ENCODE measurements at places on chromosomes 6 and 20. TPM values are rescaled to one million over a fixed set of nuclear protein-coding genes. Genes with fewer than 3 reads are reported as not detected.
A peak's percentile ranks its signal among the peaks of the same experiment; 100 is the strongest.

The LAMA2 gene
- total RNA-seq = 94.8 TPM

DNA sequence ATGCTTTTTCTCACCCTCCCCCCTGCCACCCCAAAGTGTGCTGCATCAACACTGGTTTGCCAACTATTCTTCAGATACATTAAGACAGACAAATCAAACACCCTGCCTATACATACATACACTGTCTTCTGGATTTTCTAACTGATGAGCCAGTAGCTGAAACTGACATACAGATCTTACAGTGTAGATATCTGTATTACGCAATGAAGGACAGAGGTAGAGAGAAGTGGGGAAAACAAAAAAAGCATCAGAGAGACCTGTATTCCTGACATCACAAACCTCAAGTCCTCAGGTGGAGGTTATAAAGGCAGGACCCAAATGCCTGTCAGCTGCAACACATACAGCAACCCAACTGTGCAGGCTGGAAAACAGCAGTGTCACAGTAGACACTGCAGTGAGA is 535.4 kb downstream of the HACE1 start:
- H3K36me3 ChIP-seq = no peaks in the 10 kb centered on the region
- no peak overlapping the region for H3K4me3 ChIP-seq
- no peaks in the 10 kb centered on the region for H3K4me1 ChIP-seq
- DNase-seq = no peak

DNA sequence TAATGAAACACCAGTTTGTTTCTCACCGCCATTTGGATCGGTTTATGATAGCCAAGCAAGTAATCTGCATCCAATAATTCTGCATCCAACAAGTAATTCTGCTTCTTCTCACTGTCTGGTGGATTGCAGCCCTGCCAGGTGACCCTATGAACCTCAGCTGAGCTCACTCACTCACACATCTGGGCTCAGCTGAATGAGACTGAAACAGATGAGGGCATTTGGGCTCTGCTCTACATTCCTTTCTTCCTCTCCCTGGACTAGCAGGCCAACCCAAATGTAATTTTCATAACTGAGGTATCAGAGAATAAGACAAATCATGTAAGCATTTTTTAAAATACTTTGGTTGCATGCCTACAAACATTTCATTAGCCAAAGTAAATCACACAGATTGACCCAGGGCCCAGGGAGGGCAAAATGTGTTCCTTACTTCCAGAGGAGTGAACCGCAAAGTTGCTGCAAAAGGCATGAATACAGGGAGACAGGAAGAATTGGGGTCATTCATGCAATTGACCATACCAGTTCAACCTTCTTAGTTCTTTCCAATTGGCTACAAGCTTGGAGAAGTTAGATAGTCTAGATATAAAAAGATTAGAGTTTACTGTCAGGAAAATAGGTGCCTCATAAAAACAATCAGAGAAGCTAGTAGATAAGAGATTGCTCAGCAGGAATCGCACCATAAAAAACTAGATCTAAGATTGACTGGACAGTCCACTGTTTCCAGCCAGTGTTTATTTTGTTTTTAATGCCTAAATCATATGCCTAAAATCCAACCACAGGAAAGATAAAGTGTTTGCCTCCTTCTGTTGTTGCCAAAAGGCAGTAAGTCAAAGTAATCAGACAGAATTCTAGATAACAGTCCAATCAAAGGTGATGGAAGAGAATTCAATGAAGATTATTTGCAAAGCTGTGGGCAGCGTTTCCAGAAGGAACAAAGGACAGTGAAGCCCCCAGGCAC is 43.7 kb downstream of the CBLN4 start:
- no peak overlapping the region for H3K4me3 ChIP-seq
- no peaks in the 10 kb centered on the region for H3K36me3 ChIP-seq

The MRAP2 gene
- total RNA-seq = 5.4 TPM

GRCh38 chr20:23308024-23308423 is 42.6 kb upstream of the NXT1 start:
- no peaks in the 10 kb centered on the region for H3K36me3 ChIP-seq
- H3K4me1 ChIP-seq = peaks cover 19% of the 10 kb centered on the region
- DNase-seq = no peak
- no peak overlapping the region for H3K4me3 ChIP-seq
- no peaks in the 10 kb centered on the region for H3K27me3 ChIP-seq
- no peak overlapping the region for H3K27ac ChIP-seq

GRCh38 chr6:35094183-35094582 is 47.0 kb downstream of the TCP11 start:
- H3K4me3 ChIP-seq = no peak overlapping the region
- DNase-seq = no peak
- no peak overlapping the region for H3K27ac ChIP-seq
- H3K36me3 ChIP-seq = no peaks in the 10 kb centered on the region
- peaks cover 24% of the 10 kb centered on the region for H3K4me1 ChIP-seq
- no peaks in the 10 kb centered on the region for H3K27me3 ChIP-seq

The ADGB gene
- 23.8 TPM for total RNA-seq

DNA sequence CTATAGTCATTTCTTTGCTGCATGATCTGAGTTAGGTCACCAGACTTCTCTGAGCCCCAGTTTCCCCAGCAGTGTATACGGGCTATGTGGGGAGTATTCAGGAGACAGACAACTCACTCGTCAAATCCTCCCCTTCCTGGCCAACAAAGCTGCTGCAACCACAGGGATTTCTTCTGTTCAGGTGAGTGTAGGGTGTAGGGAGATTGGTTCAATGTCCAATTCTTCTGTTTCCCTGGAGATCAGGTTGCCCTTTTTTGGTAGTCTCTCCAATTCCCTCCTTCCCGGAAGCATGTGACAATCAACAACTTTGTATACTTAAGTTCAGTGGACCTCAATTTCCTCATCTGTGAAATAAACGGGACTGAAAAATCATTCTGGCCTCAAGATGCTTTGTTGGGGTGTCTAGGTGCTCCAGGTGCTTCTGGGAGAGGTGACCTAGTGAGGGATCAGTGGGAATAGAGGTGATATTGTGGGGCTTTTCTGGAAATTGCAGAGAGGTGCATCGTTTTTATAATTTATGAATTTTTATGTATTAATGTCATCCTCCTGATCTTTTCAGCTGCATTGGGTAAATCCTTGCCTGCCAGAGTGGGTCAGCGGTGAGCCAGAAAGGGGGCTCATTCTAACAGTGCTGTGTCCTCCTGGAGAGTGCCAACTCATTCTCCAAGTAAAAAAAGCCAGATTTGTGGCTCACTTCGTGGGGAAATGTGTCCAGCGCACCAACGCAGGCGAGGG is 594 bp upstream of the CDKN1A start:
- no peak for DNase-seq
- peaks cover 37% of the 10 kb centered on the region for H3K4me1 ChIP-seq
- H3K27me3 ChIP-seq = no peaks in the 10 kb centered on the region
- peak overlapping the region; percentile 88 for H3K4me3 ChIP-seq
- H3K27ac ChIP-seq = peak overlapping the region; percentile 72

DNA sequence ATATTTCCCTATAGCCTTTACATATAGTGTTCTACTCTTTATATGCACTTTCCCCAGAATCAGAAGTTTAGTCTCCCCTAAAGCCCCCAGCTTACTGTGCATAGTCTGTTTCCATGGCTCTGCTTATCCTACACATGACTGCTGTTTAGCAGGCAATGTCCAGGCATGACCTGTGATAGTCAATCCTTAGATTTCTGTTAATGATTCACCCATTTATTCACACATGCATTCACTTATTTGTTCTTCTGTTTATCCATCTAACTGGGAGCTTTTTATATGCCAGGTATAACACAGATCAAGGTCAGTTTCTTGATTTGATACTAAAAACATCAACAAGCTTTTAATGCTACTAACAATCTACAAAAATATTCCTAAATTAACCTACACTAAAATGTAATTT is 300.8 kb downstream of the PHF3 start:
- H3K4me3 ChIP-seq = no peak overlapping the region
- H3K27me3 ChIP-seq = no peaks in the 10 kb centered on the region
- no peak overlapping the region for H3K27ac ChIP-seq
- H3K4me1 ChIP-seq = no peaks in the 10 kb centered on the region

The NQO2 gene
- total RNA-seq = 16.8 TPM

- peaks cover 6% of the 10 kb centered on the region for H3K4me1 ChIP-seq
- no peak overlapping the region for H3K4me3 ChIP-seq
- no peaks in the 10 kb centered on the region for H3K36me3 ChIP-seq
- no peaks in the 10 kb centered on the region for H3K27me3 ChIP-seq
These were observed 1.6 kb downstream of the CPXM1 start for GRCh38 chr20:2798814-2799213.

DNA sequence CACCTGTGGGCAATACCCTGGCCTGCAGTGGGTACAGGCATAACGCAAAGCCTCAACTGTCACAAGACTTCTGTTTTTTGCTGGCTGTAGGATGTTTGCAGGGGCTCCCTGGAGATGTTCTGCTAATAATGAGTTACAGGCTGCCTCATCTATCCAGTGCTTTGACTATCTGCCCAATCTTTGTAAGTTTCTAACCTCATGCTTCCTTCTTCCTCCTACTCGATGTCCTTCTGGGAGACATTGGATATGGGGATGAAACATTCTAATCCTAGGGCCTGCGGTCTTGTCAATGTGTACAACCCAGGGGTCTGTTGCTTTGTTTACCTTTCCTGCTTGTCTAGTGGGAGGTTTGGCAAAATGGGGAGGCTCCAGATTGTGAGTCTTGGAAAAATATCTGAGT is 136.8 kb upstream of the TCF21 start:
- no peaks in the 10 kb centered on the region for H3K36me3 ChIP-seq
- no peaks in the 10 kb centered on the region for H3K27me3 ChIP-seq
- peak overlapping the region; percentile 11 for H3K27ac ChIP-seq
- no peak overlapping the region for H3K4me3 ChIP-seq
- peaks cover 23% of the 10 kb centered on the region for H3K4me1 ChIP-seq

- no peak overlapping the region for H3K4me3 ChIP-seq
- H3K27me3 ChIP-seq = no peaks in the 10 kb centered on the region
- H3K4me1 ChIP-seq = no peaks in the 10 kb centered on the region
- H3K36me3 ChIP-seq = no peaks in the 10 kb centered on the region
- peak; percentile 65 for DNase-seq
- H3K27ac ChIP-seq = no peak overlapping the region
These were observed 244.1 kb upstream of the QKI start for GRCh38 chr6:163170294-163170883.

The GNAS-AS1 gene
- 4.4 TPM for total RNA-seq

DNA sequence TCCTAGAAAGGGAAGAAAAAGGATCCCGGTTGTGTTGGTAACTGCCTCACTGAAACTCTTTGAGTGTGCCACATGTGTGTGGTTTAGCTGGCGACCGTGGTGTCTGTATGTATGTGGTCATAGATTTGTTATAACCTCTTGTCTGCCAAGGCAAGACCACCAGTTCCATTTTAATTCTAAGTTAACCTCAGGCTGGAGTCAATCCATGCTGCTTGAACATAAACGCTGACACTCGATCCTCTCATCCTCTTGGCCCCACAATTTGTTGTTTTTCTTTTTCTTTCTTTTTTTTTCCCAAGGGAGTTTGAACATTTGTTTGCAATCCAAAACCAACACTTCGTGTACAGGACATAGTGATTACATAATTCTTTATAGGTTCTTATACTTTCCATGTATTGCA is 318.9 kb upstream of the JAG1 start:
- H3K36me3 ChIP-seq = no peaks in the 10 kb centered on the region
- no peak overlapping the region for H3K27ac ChIP-seq
- H3K4me3 ChIP-seq = no peak overlapping the region
- H3K4me1 ChIP-seq = no peaks in the 10 kb centered on the region

The IL17F gene
- not detected for total RNA-seq

- DNase-seq = no peak
- no peak overlapping the region for H3K4me3 ChIP-seq
- H3K27ac ChIP-seq = no peak overlapping the region
These were observed 205.5 kb downstream of the ZNF217 start for GRCh38 chr20:53387983-53388675.

DNA sequence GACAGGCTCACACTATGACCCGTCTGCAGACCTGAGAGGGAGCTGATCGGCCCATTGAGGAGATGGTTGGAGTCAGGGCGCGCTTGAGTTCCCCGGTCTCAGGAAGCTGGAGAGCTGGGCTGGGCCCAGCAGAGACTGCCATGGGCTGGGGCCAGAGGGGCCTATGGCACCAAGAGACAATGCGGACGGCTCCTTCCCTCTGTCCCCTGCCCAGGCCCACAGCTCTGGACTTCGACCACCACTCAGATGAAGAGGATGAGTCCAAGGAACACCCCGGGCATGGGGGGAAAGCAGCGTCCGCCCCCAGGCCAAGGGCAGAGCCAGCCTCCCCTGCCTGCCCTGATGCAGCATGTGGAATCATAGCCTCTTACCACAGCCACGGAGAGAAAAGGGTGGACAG is 40.2 kb upstream of the PHACTR3 start:
- H3K27me3 ChIP-seq = no peaks in the 10 kb centered on the region
- no peaks in the 10 kb centered on the region for H3K36me3 ChIP-seq
- DNase-seq = no peak
- no peak overlapping the region for H3K4me3 ChIP-seq

DNA sequence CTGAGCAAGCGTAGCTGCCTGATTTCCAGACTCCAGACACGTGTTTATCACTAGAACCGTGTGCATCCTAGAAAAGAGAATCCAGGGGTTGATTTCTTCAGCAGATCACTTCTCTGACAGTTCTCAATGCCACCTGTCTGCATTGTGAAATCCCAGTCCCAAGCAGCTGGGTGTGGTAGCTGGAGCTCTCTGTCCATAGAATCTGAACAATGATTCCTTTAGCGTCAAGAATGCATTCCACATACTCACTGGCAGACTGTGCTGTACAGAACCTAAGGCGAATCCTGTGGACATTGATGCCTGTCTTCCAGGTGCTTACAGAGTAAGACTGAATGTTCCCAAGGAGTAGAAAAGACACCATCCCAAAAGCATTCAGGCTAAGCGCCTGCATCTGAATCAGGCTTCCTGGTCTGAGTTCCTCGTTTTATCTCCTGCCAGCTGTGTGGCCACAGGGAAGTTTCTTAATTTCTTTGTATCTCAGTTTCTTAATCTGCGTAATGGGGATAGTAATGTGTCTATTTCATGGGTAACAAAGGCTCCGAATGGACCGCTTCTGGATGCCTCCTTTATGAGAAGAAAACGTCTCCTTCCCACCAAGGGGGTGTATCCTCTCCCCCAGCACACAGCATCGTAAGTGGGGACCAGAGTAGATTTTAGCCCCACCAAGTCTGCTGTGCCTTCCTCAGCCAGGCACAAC is 10.4 kb upstream of the TRAF3IP2 start:
- H3K27ac ChIP-seq = no peak overlapping the region
- H3K36me3 ChIP-seq = no peaks in the 10 kb centered on the region
- no peak for DNase-seq

DNA sequence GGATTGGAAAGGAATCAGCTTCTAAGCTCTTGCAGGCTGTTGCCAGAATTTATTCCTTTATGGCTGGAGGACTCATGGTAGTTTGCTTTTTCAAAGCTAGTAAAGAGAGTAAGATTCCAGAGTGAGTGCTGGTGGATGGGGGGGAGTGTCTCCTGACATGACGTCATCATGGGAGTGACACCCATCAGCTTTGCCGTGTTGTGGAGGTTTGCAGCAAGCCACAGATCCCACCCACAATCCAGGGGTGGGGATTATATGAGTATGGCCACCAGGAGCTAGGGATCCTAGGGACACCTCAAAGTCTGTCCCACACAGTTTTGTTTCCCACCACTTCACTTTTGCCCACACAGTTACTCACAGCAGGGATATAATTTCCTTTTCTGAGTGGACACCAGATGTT is 28.7 kb upstream of the PMEPA1 start:
- no peak for DNase-seq
- no peak overlapping the region for H3K4me3 ChIP-seq
- no peaks in the 10 kb centered on the region for H3K4me1 ChIP-seq
- no peaks in the 10 kb centered on the region for H3K27me3 ChIP-seq

The CALHM4 gene
- total RNA-seq = 0.25 TPM
